Neural crest cell (in vitro differentiated cells): ENCODE measurements at places on chromosomes 4 and X.

DNA sequence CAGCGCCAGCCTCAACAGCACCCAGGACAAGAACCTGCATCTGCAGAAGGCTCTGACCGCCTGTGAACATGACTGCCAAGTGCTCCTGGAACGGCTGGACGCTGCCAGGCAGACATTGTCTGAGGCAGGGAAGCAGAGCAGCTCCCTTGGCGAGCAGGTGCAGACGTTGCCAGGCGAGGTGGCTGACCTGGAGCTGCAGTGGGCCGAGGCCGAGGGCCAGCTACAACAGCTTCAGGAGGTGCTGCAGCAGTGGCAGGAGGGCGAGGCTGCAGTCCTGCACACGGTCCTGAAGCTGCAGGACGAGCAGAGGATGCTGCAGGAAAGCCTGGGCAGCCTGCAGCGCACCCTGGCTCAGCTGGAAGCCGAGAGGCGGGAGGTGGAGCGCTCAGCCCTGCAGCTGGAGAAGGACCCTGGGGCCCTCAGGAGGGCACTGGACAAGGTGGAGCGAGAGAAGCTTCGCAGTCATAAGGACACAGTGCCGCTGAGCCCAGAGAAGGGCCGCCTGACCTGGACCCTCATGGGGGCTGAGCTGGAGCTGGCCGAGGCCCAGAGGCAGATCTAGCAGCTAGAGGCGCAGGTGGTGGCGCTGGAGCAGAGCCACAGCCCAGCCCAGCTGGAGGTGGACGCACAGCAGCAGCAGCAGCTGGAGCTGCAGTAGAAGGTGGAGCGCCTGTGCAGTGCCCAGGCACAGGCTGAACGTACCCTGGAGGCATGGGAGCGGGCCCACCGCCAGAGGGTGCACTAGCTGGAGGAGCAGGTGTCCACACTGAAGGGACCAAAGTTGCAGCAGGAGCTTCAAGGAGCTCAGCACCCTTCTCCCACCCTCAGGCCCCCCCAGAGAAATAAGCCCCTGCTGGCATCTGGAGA, 16.4 kb downstream of the SMIM10L2A start:
- DNase-seq: no peak

- DNase-seq: no peak
These were observed 99.6 kb downstream of the IQCM start for GRCh38 chr4:149715822-149716585.

- peak; percentile 18 for DNase-seq
These were observed 855 bp downstream of the GPRASP2 start for GRCh38 chrX:102712981-102713625.

GRCh38 chr4:163107754-163108153, 58.9 kb downstream of the NAF1 start:
- DNase-seq: no peak

DNA sequence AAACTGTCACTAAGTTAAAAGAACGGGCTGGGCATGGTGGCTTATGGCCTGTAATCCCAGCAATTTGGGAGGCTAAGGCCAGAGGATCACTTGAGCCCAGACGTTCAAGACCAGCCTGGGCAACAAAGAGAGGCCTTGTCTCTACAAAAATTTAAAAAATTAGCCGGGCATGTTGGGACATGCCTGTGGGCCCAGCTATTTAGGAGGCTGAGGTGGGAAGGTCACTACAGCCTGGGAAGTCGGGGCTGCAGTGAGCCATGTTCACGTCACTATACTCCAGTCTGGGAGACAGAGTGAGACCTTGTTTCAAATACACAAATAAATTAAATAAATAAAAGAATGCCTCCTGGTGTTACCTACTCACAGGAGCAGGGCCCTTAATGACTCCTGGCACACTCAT, 69.5 kb downstream of the APBB2 start:
- DNase-seq: no peak

DNA sequence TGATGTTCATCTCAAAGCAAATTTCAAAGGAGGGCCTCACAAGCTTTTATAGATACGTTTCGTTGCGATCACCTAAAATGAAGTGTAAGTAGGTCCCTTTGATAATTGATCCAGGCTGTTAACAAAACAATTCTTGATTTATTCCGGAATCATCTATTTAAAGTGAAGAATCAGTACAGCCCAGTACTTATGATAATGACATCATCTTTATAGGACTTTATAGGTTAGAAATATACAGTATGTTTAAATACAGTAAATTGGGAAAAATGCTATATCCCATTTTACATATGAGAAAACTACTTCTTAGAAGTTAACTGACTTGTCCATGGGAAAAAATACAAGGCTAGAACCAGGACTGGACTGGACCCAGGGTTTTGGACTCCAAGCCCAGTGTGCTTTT, 3.7 kb downstream of the PTCHD1 start:
- no peak for DNase-seq

- no peak for DNase-seq
These were observed 2.6 kb downstream of the GPRIN3 start for GRCh38 chr4:89305028-89305427.

DNA sequence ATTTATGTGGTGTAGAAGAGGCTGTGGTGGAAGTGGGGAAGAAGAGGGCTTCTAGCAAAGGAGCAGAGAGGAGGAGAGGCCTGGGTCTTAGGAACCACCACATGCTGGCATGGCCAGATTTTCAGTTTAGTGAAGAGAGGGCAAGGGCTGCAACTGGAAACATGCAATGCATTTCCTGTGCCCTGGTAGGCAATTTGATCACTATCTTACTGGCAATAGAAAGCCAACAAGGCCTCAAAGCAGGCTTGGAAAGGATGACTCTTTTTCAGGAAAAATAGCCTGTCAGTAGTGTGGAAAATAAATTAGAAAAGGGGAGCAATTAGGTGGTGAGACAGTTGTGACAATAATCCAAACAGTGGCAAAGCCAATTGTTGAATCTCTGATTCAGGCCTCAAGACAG, 501.9 kb upstream of the ZFP42 start:
- DNase-seq: no peak

- no peak for DNase-seq
These were observed 181.7 kb downstream of the ADGRA3 start for GRCh38 chr4:22334155-22334554.

- no peak for DNase-seq
These were observed 21.9 kb upstream of the ARHGAP10 start for GRCh38 chr4:147709999-147710398.

- DNase-seq: peak; percentile 61
These were observed 29.8 kb downstream of the ACOX3 start for GRCh38 chr4:8410641-8411271.

GRCh38 chr4:175092114-175092513, 174.0 kb downstream of the ADAM29 start:
- DNase-seq: no peak

DNA sequence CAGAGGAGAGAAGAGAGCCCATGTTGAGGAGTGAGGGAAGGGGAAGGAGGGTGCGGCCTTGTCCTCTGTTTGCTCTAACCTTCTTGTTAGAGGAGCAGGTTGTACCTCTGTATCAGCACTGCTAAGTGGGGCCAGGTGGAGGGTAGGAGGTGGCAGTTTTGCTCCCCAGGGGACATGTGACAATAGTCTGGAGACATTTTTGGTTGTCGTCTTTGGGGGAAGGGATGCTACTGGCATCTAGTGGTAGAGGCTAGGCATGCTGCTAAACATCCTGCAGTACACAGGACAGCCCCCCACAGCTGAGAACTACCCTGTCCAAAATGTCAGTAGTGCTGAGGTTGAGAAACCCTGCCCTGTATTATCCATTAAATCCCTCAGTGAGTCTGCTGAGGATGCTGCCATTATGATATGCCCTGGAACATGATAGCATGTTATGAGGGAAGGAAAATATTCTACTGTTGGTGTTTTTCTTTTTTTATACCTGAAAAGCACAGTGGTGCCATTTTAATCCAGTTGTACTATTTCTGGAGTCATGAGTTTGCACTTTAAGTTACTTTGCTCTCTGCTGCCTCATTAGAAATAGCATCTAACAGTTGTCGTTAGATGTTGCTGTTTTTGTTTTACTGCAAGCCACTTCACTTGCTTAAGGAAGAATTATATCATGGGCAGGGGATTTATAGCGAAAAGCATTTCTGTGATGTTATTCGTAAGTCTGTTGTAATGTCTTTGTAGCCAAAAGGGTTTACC, 90.6 kb downstream of the LRP2BP start:
- DNase-seq: no peak

DNA sequence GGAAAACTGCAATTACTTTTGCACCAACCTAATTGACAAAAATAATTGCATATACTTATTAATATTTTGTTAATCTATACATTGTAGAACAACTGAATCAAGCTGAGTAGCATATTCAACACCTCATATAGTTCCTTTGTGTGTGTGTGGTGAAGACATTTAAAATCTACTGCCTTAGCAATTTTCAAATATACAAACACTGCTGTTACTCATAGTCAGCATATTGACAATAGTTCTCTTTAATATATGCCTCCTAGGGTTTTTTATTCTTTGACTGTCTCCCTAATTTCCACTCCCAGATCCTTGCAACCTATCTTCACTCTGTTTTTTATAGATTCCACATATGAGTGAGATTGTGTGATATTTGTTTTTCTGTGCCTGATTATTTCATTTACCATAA, 426.8 kb downstream of the PPARGC1A start:
- no peak for DNase-seq

- DNase-seq: no peak
These were observed 610.4 kb downstream of the BCOR start for GRCh38 chrX:39487166-39487968.

DNA sequence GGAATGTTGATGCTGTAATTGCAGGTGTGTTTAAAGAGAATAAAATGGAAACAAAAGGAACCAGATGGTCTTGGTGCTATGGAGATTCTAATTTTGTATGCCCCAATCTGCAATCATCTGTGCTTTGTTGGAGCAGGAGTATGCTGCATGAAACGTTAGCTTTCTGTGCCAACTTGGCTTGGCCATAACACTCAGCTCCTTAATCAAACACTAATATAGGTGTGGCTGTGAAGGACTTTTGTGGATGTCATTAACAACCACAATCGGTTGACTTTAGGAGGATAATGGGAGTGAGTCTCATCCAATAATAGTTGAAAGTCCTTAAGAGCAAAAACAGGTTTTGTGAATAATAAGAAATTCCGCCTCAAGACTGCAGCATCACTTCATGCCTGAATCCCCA, 399.2 kb downstream of the NLGN4X start:
- DNase-seq: no peak

- no peak for DNase-seq
These were observed 18.4 kb upstream of the SLC6A14 start for GRCh38 chrX:116417968-116418367.

DNA sequence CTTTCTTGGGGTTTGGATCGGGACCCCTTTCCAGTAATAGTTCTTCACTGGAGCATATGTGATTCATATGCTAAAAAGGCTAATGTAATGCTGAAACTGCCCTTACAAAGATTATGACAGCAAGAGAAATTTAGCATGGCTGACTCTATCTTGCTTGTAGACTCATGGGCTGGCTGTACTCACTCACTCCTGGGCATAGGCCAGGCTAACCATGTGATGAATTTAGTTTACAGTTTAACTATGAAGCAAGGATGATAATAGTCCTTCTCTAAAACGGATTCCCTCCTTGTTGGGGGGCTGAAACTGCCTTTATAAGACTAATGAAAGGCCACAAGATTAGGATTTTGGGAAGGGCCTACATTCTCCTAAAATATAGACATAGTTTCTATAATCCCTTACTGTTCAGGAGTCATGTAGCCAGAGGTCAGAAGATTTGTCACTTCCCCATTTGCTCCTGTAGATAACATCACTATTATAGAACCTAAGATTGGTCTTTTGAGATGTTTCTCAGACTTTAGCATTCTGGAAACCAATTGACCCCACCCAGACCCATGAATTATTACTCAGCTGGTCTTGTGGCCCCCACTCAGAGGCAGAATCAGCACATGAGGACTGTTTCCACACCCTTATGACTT, 20.8 kb upstream of the CEP135 start:
- no peak for DNase-seq

GRCh38 chrX:72001471-72001870, 90.8 kb downstream of the NHSL2 start:
- DNase-seq: no peak

DNA sequence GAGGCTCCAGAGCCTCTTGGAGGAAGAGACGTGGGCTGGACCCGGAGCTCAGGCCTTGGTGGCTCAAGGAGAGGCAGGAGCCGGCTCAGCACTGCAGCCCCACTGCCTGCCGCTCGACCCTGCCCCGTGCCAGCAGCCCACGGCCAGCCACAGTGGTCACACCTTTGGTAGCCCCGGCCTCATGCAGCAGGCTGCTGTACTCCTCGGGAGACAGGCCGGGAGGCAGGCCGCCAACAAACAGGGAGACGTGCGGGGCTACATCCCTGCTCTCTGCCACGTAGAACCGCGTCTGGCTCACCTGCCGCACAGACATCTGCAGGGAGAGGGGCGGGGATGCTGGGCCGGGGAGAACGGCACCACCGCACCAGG, 7.6 kb downstream of the DGKQ start:
- no peak for DNase-seq

DNA sequence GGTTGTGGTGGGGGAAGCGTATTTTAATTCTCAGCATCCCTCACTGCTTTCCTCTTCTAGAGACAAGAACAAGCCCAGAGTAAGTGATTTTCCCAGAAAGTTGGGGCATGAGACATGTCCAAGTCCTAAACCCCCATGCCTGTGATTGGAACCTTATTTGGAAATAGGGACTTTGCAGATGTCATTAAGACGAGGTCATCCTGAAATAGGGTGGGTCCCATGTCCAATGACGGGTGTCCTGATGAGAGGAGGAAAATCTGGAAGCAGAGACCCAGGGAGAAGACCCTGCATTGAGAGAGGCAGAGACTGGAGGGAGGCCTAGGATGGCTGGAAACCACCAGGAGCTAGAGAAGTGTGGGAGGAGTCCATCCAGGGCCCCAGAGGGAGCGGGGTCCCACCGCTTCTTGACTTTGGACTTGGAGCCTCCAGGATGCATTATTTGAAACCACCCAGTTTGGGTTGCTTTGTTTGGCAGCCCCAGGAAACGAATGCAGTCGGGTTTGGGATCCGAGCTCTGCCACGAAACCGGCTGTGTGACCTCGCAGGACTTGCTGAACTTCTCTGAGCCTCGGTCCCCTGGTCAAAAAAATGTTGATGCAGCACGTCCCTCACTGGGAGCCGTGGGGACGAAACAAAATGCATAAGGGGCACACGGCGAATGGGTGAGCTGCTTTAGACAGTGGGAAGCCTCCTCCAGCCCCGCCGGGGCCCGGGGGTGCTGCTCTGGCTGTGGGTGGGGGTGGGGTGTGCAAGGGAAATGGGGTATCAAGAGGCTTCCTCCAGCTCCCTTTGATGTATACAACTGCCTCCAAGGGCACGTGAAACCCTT, 113.9 kb downstream of the CPZ start:
- DNase-seq: no peak

GRCh38 chr4:173257732-173258717, 76.1 kb downstream of the HMGB2 start:
- peak; percentile 38 for DNase-seq

- no peak for DNase-seq
These were observed 347.8 kb downstream of the GRID2 start for GRCh38 chr4:92651536-92651935.

DNA sequence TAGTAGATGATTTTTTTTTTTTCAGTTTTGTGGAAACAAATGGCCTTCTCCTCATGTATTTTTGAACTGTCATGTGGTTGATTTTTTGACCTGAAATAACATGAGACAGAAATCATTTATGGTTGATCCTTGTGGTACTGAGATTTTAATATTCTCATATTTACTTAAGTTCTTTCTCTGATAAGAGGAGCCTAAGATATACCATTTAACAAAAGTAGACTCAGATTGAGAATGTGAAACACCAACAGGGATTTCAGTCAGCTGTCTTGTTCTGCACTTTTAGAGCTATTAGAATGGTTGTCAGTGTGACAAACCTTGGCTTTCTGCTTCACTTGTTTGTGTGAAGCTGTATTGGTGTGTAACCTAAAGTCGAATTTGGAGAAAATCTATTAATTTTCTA, 575.7 kb downstream of the SPOCK3 start:
- no peak for DNase-seq

- no peak for DNase-seq
These were observed 38.0 kb upstream of the HELT start for GRCh38 chr4:184980261-184980660.
